CD14-positive monocyte (primary cell): ENCODE measurements at places on chromosomes 5 and 9.

DNA sequence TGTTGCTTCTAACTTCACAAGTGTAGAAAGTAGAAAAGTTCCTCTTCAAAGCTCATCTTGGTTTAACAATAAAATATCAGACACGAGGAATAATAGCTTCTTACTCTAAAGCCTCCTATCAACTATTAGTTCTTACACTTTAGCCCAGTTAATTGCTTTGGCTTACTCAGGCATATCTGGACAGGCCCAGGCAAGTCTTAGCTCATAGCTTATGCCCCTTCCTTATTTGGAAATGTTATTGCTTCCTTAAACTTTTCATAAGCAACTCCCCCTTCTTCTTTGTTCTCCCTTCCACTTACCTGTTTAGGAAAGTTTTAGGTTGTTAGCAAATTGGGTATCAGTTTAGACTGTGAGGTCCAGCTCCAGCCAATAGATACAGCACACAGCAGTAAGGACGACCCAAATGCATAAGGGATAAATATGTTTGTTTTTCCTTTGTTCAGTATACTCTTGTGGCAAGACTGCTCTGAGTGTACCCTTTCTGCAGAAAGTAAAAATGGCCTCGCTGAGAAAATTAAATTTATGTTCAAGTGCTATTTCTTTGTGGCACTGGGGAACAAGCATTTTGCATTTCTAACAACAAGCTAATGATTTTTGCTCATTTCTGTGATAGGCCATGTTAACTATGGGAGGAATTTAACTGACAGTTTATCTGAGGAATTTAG is 162.1 kb downstream of the SMC2 start:
- DNase-seq, result no peak

DNA sequence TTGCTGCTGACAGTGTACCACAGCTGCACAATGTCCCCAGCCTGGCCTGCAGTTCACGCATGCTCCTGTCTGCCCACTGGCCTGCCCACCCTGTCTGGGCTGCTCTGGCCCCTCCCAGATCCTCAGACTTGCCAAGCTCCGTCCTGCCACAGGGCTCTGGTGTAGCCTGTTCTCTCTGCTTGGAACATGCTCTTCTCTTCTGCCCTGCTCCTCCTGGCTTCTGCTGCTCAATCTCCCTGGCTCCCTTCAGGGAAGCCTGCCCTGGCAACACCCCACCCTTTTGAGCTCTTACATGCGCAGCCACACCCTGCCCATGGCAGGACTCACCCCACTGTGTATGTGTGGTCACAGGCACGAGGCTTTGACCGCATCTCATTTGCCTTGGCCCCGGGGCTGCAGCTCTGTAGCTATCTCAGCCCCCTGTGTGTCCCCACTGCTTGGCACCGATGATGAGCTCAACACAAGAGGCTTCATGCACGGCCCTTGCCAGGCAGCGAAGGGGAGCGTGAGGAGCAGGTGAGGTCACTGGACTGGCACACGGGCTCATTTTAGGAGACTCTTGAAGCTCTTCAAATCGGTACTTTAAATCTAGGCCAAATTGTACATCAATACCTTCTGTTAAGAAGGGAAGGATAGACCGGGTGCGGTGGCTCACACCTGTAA is 20.4 kb upstream of the BRD3 start:
- no peak for DNase-seq

DNA sequence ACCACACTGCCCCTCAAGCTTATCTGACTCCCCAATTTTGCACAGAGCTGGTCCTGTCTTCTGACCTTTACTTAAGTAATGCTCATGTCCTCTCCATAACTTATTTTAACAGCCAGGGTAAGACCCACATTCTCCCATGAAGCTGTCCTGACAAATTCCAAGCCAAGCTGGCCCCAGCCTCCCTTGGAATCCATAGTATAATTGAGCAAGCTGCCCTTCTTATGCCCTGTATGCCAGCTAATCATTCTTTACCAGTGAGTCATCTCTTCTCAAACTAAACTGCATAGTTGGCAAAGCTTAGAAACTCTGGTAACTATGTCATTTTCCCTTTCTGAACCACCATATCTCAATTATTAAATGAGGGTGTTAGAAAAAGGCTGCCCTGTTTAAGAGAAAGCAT is 92.4 kb downstream of the NFIB start:
- no peak for DNase-seq

- no peak for DNase-seq
These were observed 185.7 kb downstream of the ADAMTS6 start for GRCh38 chr5:65296067-65296466.

GRCh38 chr5:179526978-179527377 is 23.4 kb upstream of the RUFY1 start:
- DNase-seq, result no peak

DNA sequence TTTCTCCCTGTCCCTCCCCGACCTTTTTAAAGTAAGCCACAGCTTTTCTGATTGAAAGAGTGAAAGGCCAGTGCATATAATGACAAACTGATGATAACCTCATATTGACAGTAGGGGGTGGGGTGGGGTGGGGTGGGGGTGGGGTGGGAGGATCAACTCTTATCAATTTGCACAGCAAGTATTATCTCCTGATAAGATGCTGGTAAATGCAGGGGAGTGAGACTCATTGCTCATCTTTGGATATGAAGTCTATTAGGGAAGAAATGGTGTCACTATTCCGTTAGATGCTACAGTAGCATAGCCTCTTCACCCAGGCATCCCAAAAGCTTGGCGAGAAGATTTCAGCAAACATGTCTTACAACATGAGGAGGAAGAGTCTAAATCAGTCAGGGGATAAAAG is 38.9 kb upstream of the HMGCS1 start:
- DNase-seq, result no peak

DNA sequence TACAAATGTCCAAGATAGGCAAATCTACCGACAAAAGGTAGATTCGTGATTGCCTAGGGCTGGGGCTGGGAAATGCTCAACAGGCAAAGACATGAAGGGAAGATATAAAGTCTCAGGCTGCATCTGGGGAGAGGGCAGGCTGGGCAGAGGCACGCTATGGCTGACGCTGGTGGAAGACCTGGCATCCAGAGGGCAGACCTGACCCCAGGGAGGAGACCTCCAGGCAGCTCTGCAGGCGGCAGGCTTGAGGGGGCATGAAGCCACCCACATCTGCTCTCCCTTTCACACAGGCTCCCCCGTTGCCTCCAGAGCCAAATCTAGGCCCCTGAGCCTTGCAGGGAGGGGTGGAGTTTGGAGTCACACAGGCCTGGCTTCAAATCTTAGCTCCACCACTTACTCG is 145.5 kb downstream of the PAX5 start:
- no peak for DNase-seq

- peak; percentile 15 for DNase-seq
These were observed 3.7 kb upstream of the ERGIC1 start for GRCh38 chr5:172830275-172830799.

GRCh38 chr9:130714586-130715110 is 21.1 kb downstream of the EXOSC2 start:
- DNase-seq, result no peak

GRCh38 chr9:123561046-123561445 is 205.0 kb downstream of the CRB2 start:
- no peak for DNase-seq

DNA sequence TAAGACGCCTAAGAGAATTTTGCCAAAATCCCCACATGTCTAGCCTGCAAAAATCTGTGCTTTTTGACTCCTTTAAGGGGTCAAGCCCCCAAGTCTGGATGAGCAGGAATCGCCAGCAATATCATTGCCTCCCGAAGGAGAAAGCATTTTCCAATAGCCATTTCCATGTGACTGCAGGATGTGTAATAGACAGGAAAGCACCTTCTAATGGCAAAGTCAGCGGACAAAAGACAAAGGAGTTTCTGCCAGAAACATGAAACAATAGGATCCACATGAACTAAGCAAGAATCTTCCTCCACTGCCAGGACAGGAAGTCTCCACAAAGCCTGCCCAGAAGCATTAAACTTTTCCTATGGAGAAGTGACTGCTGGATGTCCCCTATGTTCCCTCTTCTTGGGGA is 177.1 kb upstream of the PCSK5 start:
- DNase-seq, result no peak

DNA sequence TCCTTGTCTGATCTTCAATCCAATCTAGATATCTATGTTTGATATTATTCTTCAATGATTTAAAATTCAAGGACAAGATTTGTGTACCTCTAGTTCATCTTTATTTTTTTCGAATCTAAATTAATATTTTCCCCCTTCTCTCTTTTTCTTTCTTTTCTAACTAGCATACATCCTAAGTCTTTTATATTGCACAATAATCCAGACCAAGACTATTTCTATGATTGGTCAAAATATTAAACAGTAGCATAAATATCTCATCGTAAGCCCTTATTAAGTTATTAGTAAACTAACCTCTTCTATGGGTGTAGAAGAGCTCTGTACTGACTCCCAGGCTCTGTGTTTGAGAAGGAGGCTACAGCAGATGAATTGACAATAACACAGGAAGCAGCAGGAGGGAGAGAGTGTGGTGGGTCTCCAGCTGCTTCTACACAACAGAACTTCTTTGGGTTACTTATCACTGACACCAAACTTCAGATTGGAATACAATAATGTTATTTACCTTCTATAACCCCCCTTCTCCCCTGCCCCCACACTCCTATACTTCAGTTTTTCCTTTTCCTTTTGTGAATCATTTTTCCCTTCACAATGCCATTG is 11.9 kb upstream of the PLCXD3 start:
- no peak for DNase-seq

- DNase-seq, result no peak
These were observed 44.0 kb downstream of the TRIO start for GRCh38 chr5:14187157-14187556.
